ENCODE measurements at places on chromosomes 11 and 22. TPM values are rescaled to one million over a fixed set of nuclear protein-coding genes. Genes with fewer than 3 reads are reported as not detected.

- DNase-seq: no peak
These were observed 22.6 kb upstream of the OLFML1 start for GRCh38 chr11:7462706-7463105.

- DNase-seq: no peak
These were observed 15.9 kb upstream of the PIK3IP1 start for GRCh38 chr22:31308181-31308580.

The CHRNA10 gene
- 2.8 TPM for total RNA-seq

The P2RY2 gene
- total RNA-seq: 0.55 TPM

The IGLL5 gene
- total RNA-seq: not detected

DNA sequence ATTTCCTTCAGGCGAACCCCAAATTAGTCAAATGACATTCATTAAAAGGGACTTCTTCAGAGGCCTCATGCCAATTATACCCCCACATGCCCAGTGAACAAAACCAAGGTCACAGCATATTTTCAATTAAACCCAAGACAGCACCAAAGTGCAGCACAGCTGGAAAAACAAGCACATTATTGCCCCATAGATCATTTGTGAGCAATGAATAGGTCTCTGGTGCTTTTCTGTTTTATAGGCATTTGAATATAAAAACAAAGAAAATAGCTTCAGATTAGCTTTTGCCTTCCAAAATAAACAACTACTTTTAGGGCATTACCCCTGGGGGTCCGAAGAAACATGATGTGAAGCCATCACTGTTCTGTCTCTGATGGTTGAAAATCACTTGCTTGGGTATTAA, 1319.9 kb downstream of the LRRC4C start:
- DNase-seq: no peak

DNA sequence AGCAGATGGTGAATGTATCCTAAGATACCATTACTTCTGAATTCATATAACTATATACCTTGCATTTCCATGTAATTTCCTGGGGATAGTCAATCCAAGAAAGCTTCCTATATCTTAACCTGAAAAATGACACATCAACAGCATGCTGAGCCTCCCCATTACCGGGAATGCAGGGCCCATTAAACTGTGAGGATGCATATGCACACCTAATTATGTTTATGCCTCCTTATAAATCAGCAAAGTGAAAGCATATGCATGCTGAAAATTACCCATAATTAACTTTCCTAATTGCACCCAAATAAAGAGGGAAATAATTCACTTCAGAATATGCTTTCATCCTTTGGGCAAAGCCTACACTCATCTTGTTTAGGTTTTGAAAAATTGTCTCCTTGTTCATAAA, 663.0 kb downstream of the KCNA4 start:
- DNase-seq: no peak

GRCh38 chr11:73464347-73464746, 88.1 kb downstream of the RELT start:
- no peak for DNase-seq

DNA sequence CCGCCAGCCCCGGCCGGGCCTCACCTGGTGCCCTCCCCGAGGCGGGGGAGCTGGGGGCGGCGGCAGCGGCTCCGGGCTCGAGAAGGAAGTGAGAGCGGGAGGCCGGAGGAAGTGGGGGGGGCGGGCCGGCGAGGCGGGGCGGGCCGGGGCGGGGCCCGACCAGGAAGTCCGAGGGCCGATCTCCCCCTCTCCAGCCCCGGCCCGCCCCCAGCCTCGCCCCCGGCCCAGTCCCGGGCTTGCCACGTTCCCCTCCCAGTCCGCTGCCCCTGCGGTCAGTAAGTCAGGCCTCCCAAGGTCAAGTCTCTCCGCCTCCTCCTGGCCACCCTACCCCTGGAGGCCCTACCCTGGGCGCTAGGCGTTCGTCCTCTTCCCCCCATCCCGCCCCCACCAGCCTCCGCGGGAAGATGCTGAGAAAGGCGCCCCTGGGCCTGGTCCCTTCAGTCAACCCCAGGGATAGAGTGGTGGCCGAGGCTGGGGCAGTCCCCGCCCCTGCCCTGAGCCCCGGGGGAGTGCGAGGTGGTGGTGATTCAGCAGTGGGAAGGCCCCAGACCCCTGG, at the start of gene RHOG:
Gene RHOG (minus strand): TSS at position 90 of the 556 bp plus-strand sequence. CDS start 12,821 bp downstream, outside the sequence.
- peak; percentile 52 for DNase-seq

The CCDC116 gene
- total RNA-seq: 1.4 TPM

The PANX2 gene
- 6.2 TPM for total RNA-seq

The BTBD10 gene
- 31.1 TPM for total RNA-seq

GRCh38 chr11:92638678-92639077, 330.8 kb upstream of the MTNR1B start:
- DNase-seq: no peak

- no peak for DNase-seq
These were observed 6.4 kb upstream of the ME3 start for GRCh38 chr11:86678823-86679222.

The CYP2D6 gene
- 10.3 TPM for total RNA-seq

DNA sequence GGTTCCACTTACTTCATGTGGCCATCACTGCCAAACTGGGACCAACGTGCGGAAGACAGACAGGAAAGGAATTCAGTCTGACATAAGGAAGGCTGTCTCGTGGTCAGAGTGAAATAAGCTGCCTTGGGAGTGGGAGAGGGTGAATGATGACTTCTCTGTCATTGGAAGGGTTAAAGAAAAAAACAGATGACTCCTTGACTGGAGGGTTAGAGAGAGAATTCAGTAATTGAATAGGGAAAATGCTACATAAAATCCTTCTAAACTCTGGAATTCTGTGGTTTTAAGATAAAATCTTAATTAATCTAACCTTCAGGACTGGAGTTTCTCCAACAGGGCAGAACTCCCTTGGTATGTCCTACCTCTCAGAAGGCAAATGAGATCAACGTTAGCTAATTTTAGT, 33.8 kb downstream of the RAB30 start:
- DNase-seq: no peak

The ANGPTL5 gene
- total RNA-seq: not detected

DNA sequence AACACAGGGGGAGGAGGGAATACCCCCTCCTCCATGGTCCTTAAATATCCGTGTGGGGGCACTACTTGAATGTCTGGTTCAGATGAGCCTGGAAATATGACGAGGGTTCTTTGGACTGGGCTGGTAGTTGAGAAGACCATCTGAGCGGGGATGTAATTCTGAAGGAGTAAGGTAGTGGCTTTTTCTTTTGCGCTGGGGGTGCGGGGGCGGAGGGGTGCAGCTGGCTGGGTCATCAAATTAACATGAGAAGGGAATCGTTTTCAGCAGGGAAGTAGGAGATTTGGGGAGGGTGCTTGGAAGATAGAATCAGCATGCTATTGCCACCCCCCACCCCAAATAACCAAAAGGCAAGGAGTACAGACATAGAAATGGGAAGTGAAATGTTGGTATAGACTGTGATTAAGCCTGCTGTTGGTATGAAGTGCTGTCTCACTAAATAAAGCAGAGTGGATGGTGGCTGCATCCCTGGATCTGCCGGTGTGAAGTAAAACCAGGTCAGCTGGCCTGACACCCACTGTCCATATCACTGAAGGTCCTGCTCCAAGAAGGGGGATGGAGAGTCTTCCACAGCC, 121.9 kb upstream of the HSD17B12 start:
- no peak for DNase-seq

DNA sequence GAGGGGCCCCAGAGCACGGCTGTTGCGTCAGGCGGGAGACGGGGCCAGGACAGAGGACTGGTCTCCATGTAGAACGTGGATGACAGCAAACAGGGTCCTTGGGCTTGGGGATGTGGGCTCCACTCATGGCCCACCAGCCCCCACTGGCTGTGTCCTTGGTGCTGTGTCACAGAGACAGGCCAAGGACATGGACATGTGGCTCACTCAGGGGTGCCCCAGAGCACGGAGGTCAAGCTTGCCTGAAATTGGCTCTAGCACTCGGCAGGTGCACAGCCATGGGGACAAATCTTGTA, 14.4 kb downstream of the FADS2 start:
- no peak for DNase-seq

The FAM111A gene
- total RNA-seq: 56.9 TPM

Measured in progenitor cell of endocrine pancreas (in vitro differentiated cells).